ENCODE measurements at places on chromosomes 6 and 20.
A peak's percentile ranks its signal among the peaks of the same experiment; 100 is the strongest.

DNA sequence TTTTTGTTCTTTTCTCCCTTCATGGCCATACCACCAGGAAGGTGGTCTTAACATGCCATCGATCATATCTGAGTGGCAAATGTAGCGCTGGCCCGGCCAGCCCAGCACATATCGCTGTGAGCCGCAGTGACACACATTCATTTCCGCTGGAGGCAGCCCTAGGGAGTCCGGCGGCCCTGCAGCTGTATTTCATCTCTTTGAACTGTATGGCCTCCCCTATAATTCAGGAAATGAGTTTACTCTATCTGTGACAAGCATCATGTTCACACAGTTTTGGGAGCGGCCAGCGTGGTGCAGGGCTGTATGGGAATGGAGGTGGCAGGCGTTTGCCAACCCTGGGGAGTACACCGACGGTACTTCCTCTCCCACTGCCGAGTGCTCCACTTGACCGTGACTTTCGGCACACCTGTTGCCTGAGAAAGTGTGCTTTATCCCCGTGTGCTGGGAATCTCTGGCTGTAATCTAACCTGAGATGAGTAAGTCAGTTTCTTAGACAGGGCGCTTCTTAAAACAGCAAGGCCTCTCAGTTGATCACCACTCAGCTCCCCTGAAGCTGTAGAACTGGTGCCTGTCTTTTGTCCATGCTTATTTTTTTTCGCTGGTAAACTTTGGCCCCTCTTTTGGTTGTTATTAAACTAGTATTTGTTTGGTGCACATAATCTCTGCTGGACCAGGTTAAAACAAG lies 257.1 kb upstream of the TAB2 start:
- DNase-seq: no peak

DNA sequence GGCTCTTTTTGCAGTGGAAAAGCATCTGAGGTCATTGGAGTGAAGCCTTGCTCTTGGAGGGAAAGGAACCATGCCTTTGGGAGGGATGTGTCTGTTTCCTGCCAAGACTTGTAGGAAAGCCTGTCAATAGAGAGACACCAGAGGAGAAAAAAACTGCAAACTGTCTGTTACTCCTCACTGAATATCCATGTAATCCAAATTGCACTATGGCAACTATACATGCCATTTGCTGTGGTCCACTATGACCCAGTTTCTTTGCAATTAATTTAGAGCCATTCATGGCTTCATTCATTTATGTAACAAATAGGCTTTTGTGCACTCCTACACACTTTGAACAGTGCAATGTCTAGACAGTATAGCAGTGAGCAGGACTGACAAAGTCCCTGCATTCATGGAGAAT lies 296.5 kb downstream of the SLC35F1 start:
- DNase-seq: no peak

- no peak for DNase-seq
Measured at GRCh38 chr6:159865226-159865920, 25.4 kb upstream of the MAS1 start.

GRCh38 chr6:144181639-144182038 lies 31.3 kb downstream of the STX11 start:
- no peak for DNase-seq

DNA sequence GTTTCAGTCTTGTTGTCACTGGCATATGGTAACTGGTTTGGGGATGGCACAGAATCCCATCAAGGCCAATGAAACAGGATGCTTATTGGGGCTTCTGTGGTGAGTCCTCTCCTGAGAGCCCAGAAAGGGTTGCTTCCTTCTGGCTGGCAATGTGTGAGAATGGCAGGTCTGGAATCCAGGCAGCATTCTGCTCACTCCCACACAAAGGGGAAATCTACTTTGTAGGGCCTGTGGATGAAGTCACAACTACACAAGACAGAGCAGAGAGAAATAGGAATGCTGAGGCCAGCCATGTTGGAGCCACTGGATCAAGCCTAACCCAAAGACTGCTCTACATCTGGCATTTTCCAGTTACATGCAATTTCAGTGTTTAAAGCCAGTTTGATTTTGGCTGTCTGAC lies 15.7 kb downstream of the PLAGL2 start:
- DNase-seq: no peak

DNA sequence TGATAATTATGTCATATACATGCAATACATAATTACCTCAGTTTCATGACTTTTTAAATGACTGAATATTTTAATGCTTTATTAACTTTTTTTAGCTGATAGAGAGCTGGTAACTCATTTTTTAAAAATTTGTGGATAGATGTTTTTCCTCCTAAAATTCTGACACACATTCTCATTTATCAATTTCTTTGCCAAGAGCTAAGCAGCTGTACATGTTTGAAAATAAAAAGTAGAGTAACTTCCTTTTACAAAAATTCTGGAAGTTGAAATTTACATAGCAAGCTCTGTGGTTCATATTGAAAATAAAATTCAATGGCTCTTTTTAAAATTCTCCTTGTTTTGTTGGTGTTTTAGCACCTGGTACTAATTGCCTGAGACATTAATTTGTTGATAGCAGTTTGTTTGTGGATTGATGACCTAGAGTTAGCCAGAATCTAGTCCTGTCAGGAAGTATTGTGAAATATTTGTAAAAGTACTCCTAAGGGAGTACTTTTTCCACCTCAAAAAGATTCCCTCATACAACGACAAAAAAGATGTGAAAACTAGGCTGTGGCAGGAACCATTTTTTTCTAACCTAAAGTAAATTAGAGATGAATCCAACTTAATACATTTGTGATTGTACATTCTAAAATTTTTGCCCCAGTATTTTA lies 621.8 kb downstream of the BCKDHB start:
- no peak for DNase-seq

GRCh38 chr6:130843575-130844320 lies 16.5 kb downstream of the SMLR1 start:
- DNase-seq: peak; percentile 16

- no peak for DNase-seq
Measured at GRCh38 chr6:110810896-110811586, 4.2 kb downstream of the CDK19 start.

DNA sequence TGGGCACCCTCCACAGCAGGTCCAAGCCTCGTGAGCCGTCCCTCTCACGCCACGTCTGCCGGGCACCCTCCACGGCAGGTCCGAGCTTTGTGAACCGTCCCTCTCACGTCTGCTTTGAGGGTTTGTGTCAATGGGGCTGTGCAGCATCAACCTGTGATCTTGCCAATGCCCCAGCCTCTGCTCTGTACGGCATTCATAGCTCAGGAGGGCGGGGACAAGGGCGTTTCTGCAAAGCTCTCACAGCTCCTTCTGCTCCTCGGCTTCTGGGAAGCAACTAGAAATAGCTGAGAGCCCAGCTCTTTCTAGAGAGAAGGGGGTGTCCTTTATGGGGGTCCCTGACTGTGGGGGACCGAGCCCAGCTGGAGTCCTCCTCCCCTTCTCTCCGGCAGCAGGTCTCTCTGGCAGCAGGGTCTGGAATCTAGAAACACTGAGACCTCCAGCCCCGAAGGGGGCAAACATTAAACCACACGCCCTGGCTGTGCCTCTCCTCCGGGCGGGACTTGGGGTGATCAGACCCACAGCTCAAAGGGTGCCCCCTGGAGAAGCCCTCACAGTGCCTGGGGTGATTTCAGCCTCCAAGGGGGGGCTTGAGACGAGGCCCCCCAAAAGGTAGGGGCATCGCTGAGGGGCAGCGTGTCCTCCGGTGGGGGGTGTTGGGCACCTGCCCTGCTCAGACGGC lies 41.2 kb upstream of the CHRNA4 start:
- DNase-seq: no peak

GRCh38 chr6:35737413-35738211 lies 780 bp downstream of the ARMC12 start:
- peak; percentile 48 for DNase-seq

- no peak for DNase-seq
Measured at GRCh38 chr20:49185071-49185761, 2.9 kb downstream of the STAU1 start.

DNA sequence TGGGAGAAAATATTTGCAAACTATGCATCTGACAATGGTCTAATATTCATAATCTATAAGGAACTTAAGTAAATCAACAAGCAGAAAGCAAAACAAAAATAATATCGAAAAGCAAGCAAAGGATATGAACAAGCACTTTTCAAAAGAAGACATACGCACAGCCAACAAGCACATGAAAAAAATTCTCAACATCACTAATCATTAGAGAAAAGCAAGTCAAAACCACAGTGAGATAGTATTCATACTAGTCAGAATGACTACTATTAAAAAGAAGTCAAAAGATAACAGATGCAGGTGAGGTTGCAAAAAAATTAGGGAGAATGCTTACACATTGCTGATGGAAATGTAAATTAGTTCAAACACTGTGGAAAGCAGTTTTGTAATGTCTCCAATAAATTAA lies 410.2 kb downstream of the MMUT start:
- no peak for DNase-seq

DNA sequence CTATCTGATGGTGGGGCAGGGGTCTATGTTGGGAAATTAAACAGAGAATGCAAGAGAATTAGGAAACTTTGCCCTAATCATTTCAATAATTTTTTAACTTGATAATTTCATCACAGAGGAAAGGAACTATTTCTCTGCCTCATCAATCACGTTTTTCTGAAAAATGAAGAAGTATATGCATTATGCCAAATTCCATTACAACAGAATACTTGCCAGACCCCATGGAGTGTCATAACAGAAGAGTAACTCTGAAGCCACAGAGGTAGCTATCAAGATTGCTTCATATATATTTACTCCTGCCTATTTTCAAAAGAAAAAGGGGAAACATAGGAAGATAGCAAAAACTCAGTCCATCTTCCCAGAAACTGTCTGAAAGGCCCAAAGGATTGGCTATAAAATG lies 5.7 kb upstream of the USP49 start:
- DNase-seq: no peak

GRCh38 chr20:4081421-4081820 lies 66.1 kb upstream of the RNF24 start:
- peak; percentile 66 for DNase-seq

GRCh38 chr20:36474563-36474962 lies 66.8 kb upstream of the MYL9 start:
- DNase-seq: no peak

DNA sequence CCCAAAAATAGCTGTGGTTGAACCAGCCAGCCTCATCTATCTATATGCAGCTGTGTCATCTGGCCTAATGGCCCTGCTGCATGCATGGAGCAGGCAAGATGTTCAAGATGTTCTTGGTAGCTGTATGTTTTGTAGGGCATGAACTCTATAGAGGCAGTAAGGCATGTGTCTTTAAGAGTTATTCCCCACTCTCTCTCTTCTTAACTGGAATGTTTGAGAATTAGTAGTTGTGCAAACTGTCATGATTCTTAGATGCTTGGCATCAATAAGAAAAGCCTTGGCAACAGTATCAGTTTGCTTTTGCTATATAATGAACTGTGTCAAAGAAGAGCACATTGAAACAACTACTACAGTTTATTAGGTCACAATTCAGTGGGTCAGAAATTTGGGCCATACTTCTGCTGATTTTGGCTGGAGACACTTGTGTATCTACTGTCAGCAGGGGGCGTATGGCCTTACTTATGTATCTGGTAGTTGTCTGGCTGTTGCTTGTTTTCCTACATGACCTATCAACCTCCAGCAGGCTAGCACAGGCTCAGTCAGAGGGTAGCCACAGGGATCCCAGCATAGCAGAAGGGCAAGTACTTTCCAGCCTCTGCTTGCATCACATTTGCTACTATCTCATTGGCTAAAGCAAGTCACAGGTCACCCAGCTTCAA lies 56.1 kb upstream of the LAMP5 start:
- DNase-seq: no peak

DNA sequence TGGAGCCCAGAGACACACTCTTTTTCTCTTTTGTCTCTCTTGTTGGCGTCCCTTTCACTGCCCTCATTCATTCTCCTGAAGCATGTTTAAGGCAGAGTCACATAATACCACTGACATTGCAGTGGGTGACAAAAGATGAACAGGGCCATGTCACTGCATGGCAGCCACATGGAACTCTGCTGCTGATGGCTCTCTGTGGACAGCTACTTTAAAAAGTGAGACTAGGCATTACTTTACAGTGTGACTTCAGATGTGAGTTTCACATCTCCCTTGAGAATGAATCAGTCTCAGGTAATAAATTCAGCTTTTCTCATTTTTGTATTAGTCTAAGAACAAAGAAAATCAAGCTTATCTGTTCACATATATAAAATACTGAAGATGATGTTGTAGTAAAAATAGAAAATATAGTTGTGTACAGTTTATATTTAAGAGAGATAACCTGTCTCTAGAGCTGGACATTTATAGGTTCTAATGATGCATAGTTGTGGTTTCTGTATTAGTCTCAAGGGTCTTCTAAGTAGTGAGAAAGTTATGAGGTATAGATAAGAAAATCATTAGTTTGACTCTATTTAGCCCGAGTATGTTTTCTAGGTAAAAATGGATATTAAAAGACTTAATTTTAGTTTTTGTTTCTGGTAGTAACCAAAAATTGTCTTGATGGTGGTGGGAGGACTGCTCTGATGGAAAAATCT lies 6.1 kb downstream of the MRS2 start:
- DNase-seq: no peak

GRCh38 chr20:8424010-8424409 lies 291.9 kb downstream of the PLCB1 start:
- no peak for DNase-seq

- no peak for DNase-seq
Measured at GRCh38 chr6:66662721-66663507, 955.9 kb upstream of the EYS start.

GRCh38 chr6:48915591-48915990 lies 547.5 kb downstream of the MMUT start:
- DNase-seq: no peak

GRCh38 chr6:21772884-21773575 lies 179.5 kb downstream of the SOX4 start:
- DNase-seq: no peak

GRCh38 chr6:75935473-75935793 lies 137.0 kb downstream of the IMPG1 start:
- DNase-seq: no peak

DNA sequence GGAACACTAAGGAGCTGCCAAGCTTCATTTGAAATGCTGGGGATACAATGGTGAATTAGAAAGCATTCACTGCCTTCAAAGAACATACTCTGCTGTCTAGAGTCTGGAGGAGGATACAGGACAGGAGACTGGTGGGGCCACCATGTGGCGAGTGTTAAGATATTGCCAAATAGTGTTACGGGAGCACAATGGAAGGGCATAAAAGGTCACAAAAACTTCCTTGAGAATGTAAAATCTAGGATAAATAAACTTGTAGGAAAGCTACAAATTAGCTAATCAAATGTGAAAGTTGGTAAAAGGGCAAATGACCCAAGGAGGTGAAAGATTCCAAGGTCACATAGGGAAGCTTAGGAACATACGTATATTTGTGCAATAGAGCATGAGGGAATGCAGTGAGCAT lies 271.7 kb downstream of the RFPL4B start:
- DNase-seq: no peak

GRCh38 chr20:61963149-61963548 lies 102.5 kb downstream of the TAF4 start:
- DNase-seq: no peak

DNA sequence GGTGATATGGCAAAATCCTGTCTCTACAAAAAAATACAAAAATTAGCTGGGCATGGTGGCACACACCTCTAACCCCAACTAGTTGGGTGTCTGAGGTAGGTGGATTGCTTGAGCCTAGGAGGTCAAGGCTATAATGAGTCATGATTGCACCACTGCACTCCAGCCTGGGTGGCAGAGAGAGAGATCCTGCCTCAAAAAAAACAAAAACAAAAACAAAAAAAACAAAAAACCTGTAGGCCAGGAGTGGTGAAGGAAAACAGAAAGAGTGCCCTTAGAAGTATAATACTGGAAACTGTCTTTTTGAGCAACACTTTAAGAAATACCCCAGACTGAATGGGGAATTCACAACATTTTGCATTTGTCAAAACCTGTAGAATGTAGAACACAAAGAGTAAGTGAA lies 85.3 kb downstream of the JARID2 start:
- peak; percentile 81 for DNase-seq

Measured in hematopoietic multipotent progenitor cell treated with erythropoietin and hydrocortisone succinate and interleukin-3 and kit ligand, for 17 days (in vitro differentiated cells).